Progenitor cell of endocrine pancreas (in vitro differentiated cells): ENCODE measurements at places on chromosomes 12 and 14. TPM values are rescaled to one million over a fixed set of nuclear protein-coding genes. Genes with fewer than 3 reads are reported as not detected.
A peak's percentile ranks its signal among the peaks of the same experiment; 100 is the strongest.

DNA sequence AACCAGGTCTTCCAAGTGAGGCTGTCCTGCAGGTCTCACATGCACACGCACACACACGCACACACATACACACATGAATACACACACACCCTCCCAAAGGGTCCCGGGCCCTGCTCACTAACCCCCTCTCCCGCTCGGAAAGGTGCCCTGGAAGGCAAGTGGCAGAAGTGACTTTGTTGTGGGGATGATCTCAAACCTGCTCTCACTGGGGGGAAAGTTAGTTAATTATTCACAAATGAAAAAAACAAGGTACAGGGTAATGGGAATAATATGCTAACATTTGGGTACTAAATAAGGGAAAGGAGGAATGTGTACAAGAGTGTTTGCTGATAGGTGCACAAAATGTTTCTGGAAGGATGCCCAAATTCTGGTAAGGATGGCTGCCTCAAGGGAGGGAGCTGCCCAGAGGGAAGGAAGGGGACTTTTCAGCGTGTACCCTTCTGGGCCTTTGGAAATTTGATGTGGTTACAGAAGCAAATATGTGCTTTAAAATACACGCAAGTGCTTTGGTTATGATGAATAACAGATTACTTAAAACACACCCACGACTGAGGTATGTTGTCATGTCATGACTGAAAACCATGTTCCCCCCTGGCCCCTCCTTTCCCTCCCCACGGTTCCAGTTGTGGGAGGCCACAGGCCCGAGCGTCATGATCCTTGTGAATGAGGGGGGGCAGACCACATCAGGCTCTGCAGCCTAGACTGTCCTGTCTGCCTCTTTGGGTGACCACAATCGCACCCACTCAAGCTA, 43.3 kb upstream of the PLEKHG6 start:
- DNase-seq, result no peak

GRCh38 chr14:97177016-97177415, 379.8 kb downstream of the VRK1 start:
- DNase-seq, result no peak

DNA sequence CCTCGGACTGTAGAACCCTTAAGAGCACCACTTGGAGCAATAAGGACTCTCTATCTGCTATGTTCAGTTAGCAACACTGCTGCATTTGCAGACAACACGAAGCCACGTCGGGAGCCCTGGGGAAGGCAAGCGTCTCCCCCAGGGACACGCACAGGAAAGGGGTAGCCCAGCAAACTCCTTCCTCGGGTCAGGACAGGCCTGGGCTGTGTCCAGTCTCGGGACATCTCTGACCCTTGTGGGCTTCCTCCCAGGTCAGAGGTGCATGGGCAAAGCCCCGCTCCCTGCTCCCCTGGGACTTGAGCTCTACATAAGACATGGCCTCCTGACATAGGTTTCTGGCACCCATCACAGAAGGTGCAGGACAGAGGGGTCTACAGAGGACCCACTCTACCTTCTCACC, 119.5 kb downstream of the PIWIL1 start:
- no peak for DNase-seq

The TAS2R7 gene
- not detected in 2 replicates for total RNA-seq

The MYF5 gene
- not detected in 2 replicates for total RNA-seq

The C2CD5 gene
- total RNA-seq, result 115 and 122 TPM in 2 replicates

DNA sequence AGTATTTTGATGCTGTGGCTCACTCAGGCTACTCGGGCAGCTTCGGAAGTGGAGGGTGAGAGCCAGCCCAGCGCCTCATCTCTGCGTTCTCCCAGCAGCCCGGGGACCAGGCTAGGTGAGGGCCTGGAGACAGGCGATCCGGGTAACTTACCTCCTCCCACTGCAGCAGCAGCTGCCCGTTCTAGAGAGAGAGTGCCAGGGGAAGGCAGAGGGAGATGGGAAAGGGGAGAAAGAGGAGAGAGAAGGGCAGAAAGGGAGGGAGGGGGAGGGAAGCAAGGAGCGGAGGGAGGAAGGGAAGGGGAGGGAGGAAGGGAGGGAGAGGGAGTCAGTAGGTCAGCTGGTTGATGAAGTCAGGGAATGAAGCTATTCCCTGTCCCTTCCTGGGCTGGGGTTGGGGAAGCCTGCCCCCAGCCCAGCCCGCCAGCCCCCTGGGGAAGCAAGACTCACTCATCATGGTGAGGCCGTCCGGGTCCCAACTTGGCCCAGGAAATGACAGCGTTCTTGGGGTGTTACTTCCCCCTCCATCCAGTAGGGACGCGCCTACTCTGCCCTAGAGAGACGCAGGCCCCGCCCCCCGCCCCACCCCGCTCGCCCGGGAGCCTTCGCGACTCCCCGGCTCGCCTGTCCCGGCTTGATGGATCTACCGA, at the start of gene IFI27L2:
IFI27L2 (minus strand) TSS at position 494 of the 647 bp plus-strand sequence; CDS start at position 454, 40 bp downstream.
- peak; percentile 48 for DNase-seq

The OR11G2 gene
- not detected in 2 replicates for total RNA-seq

The PRKAB1 gene
- total RNA-seq, result 41.3 and 44.7 TPM in 2 replicates

The FOXN4 gene
- total RNA-seq, result 0.33 and 0.34 TPM in 2 replicates

- no peak for DNase-seq
These were observed 238.7 kb downstream of the AKAP6 start for GRCh38 chr14:32567543-32568384.

The GPRC5A gene
- 4.0 and 7.1 TPM in 2 replicates for total RNA-seq

The DNAH10 gene
- 0.47 and 1.0 TPM in 2 replicates for total RNA-seq

The MORN3 gene
- 1.1 and 1.5 TPM in 2 replicates for total RNA-seq

DNA sequence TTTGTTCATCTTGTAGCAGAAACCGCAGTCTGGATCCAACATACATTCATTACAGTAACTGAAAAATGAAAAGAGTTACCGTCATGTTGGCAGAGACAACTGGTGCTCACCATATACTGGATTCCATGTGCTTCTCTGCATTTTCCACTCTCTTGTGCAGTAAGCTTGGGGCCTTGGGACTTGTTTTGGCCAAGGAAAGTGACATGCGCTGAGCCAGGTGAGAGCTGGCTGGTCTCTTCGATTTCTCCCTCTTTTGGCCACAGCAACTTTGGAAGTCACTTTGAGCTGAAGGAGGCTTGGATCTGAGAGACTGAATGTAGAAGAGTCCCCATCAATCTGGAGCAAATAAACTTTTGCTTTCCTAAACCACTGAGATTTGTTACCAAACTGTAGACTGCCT, 210.6 kb upstream of the ABCD2 start:
- DNase-seq, result no peak

- DNase-seq, result no peak
These were observed 6.6 kb upstream of the DLK1 start for GRCh38 chr14:100719976-100720520.

The TAS2R30 gene
- 5.6 and 6.3 TPM in 2 replicates for total RNA-seq

GRCh38 chr12:31477687-31478086, 113.2 kb downstream of the DENND5B start:
- DNase-seq, result no peak

- DNase-seq, result no peak
These were observed 21.4 kb downstream of the SYNE2 start for GRCh38 chr14:63874223-63874622.

DNA sequence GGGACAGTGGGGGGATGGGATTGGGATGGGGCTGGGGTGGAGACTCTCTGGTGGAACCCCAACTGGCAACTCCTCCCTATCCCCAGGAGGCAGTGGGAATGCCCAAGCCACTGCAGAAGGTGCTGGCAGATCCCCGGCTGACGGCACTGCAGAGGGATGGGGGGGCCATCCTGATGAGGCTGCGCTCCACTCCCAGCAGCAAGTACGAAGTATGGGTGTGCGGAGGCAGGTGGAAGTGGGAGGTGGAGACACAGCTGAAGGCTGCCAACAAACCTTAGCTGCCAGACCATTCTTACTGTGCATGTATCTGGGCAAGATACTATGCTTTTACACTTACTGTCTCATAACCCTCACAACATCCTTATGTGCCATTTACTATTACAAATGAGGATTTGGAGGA, 8.2 kb downstream of the ARHGEF40 start:
- DNase-seq, result no peak

- DNase-seq, result no peak
These were observed 247.8 kb downstream of the MDGA2 start for GRCh38 chr14:47427629-47428028.

GRCh38 chr12:1994429-1995143, 9.7 kb downstream of the DCP1B start:
- DNase-seq, result no peak

- DNase-seq, result no peak
These were observed 287.5 kb downstream of the FOXG1 start for GRCh38 chr14:29054119-29054518.

DNA sequence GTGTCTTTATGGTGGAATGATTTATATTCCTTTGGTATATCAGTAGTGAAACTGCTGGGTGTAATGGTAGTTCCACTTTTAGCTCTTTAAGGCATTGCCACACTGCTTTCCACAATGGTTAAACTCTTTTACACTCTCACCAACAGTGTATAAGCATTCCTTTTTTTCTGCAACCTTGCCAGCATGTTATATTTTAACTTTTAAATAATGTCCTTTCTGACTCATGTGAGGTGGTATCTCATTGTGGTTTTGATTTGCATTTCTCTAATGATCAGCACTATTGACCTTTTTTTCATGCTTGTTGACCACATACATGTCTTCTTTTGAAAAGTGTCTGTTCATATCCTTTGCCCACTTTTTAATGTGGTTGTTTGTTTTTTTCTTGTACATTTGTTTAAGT, 142.5 kb downstream of the MSRB3 start:
- no peak for DNase-seq

GRCh38 chr12:56398324-56398723, 35.7 kb upstream of the APOF start:
- DNase-seq, result no peak

- DNase-seq, result no peak
These were observed 3.3 kb downstream of the DLK1 start for GRCh38 chr14:100729982-100730381.

- no peak for DNase-seq
These were observed 118.9 kb downstream of the C12orf75 start for GRCh38 chr12:105449431-105449830.

- DNase-seq, result no peak
These were observed 24.0 kb upstream of the RIN3 start for GRCh38 chr14:92489394-92490238.

GRCh38 chr12:115818973-115819372, 458.5 kb downstream of the MED13L start:
- no peak for DNase-seq

GRCh38 chr14:53452005-53452673, 299.0 kb upstream of the DDHD1 start:
- no peak for DNase-seq

The FAIM2 gene
- total RNA-seq, result not detected in 2 replicates

The SERPINA9 gene
- total RNA-seq, result not detected in 2 replicates

DNA sequence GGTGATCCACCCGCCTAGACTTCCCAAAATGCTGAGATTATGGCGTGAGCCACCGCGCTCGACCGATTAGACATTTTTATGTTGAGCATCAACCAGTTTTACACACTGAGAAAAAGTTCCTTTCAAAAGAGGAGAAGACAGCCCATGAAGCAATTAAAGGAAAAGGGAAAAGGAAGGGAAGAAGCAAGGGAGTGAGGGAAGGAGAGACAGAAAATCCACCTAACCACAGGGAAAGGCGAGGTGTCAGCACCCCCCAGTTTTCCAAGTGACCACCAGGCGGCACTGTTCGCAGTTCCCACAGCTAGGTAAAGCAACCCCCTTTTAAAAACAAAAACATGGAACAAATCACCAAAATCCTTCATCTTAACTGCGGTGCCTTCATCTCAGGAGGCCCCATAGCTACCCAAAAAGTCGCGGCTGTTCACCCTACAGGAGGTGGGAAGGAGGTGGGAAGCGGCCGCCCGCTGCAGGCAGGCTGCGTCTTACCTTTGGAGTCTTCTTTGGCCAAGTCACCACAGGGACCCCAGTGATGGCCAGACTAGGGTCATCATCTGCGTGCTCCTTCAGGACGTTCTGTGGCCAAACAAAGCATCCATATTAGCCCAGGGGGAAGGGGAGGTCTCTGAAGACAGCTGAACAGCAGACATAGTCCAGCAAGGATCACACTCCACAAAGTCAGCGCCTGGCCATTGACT, 86.6 kb downstream of the KDM2B start:
- DNase-seq, result peak; percentile 23
